ENCODE measurements at places on chromosomes 4 and X.

DNA sequence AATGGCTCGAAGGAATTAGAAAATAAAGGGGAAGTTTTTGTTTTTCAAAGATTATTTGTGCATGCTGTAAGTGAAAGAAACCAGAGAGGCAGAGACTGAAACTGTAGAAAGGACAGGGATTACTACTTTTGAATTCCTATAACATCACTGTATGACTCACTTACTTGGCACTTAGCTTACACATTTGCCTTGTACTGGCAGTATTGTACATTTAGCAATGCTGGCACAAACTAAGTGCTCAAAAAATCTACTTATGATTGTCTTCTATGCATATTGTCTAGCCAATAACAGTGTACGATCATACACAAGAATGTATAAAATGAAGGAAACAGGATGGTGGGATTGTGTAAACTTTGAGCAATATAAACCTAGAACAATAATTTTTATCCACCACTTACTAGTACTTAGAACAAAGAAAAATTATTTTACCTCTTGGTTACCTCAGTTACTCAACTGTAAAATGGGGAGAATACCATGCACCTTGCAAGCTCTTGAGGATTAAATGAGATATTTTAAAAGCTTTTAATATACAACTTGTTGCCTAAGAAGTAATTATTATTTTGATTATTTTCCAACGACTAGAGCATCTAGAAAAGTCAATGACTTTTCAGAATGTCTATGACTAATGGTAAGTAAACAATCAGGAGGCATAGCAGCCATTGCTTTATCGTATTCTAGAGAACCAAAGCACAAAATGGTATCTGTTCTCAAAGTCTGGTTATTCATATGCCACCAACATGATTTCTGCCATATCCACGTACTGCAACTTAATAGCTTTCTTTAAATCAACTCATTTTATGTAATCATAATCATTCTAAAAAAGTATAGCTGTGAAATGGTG lies 4.7 kb downstream of the FAM120C start:
- no peak for DNase-seq

- peak; percentile 40 for DNase-seq
These were observed 665 bp upstream of the LRPAP1 start for GRCh38 chr4:3532751-3533422.

GRCh38 chrX:132486599-132487178 lies 2.1 kb downstream of the MBNL3 start:
- no peak for DNase-seq

DNA sequence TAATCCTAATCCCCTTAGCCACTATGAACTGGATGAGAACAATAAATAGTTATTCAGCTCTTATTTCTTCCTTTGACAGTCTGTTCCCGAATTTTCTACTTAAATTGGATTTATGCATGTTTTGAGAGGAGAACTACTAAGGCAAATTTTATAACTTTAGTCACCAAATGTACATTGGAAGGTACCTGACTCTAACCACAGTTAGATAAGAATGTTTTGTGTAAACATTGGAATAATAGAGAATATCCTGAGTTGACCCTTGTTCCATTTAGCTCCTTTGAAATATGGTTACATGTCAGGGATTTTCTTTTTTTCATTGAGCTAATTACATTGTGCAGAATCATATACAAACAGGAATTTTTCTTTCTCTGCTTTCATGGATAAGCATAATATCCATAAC lies 202.6 kb downstream of the TLL1 start:
- DNase-seq = no peak
